HTR-8/SVneo (cell line): ENCODE measurements at places on chromosomes 2 and 18.

DNA sequence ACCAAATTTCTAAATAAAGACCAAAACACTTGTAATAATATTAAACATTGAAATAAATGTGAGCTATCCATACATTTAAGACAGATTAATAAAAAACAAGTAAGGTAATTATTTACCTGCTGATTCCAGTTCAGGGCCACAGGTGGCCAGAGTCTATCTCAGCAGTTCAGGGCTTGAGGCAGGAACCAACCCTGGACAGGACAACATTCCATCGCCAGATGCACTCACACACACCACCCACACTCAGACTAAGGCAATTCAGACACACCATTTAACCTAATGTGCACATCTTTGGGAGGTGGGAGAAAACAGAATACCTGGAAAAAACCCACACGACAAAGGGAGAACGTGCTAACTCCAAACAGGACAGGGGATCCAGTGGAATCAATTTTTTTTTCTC, 14.1 kb upstream of the WDSUB1 start:
- no peak for DNase-seq

- no peak for DNase-seq
Measured at GRCh38 chr18:840023-840408, 28.0 kb upstream of the YES1 start.

GRCh38 chr2:29606104-29607037, 315.0 kb downstream of the ALK start:
- peak; percentile 32 for DNase-seq

DNA sequence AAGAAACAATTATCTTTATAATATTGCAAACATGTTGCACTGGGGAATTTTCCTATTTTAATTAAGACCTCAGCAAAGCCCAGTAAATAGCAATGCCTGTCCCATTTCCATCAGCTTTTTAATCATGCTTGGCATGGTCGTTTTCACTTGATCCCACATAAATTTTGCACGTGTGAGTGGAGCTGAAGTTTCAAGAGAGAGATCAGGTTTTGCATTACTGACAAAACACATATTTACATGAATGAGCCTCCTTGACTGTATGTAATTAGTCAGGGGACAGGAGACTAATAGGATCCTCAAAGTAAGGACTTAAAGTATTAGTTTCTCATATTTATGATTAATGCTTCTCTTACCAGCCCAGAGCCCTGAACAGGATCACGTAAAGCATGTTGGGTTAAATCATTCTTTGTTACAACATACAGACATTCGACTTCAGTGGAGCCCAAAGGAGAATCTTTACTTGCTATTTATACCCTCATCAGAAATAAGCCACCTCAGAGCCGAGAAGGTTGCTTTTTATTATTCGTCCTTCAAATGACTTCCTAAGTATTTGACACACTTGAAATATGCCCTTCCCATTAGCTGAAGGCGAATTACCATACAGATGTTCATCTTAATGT, 711.3 kb downstream of the GALR1 start:
- no peak for DNase-seq

DNA sequence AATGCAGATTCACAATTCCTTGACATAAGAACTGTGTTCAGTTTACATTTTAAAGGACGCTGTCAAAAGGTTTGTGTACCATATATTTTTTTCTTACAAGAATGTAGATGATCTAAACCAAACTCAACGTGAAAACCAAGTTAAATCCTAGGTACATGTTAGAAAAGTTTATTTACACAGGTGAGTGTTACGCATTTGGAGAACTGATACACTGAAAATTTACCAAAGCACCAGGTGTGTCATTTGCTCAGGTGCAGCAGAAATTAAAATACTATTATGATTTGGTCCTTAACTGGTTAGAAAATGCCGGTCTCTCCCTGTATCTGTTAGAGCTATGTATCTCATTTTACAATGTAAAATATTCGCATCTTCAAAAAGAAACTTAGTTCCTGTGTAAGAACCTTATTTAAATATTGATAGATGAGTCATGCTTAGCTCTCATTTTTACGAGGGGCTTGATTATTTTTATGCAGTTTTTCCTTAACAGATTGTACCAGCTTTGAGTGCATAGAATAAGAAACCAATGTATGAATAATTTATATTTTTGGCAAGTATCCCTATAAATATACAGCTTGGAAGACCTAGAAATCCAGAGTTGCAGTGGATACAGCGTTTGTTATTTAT, 25.1 kb downstream of the MFF start:
- no peak for DNase-seq

- DNase-seq, result no peak
Measured at GRCh38 chr18:1048032-1048431, 143.4 kb downstream of the ADCYAP1 start.

DNA sequence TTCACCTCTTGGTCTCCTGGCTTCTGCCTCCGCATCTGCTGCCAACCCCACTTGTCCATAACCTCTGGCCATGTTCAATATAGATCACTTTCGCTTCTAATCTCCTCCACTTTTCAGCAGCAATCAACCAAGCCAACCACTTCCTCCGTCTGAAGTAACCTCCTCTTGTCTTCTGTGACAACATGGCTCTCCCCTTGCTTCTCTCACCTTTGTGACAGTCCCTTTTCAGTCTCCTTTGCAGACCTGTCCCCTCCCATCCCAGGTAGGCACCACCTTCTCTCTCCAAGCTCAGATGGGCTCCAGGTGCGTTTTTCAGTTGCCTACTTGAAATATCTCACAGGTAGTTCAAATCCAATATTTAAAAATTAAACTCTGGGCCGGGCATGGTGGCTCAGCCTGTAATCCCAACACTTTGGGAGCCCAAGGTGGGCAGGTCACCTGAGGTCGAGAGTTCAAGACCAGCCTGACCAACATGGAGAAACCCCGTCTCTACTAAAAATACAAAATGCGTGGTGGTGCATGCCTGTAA, 4.7 kb upstream of the PSD4 start:
- no peak for DNase-seq

DNA sequence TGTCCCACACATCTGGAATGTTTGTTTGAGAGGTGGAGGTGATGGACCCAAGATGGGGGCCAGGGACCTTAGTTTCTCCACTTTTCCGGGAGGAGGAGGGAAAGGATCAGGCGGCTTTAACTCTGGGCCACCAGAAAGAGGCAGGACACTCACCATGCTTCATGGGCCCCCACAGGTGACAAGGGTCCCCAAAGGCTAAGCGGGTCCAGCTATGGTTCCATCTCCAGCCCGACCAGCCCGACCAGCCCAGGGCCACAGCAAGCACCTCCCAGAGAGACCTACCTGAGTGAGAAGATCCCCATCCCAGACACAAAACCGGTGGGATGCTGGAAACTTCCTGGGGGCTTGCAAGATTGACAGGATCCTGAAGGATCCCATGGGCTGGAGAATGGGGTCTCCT, 712 bp downstream of the SLC11A1 start:
- DNase-seq, result no peak

- DNase-seq, result no peak
Measured at GRCh38 chr2:197846128-197846527, 41.7 kb downstream of the PLCL1 start.

- no peak for DNase-seq
Measured at GRCh38 chr2:216369821-216370220, 2.5 kb downstream of the MARCHF4 start.

- no peak for DNase-seq
Measured at GRCh38 chr18:74679006-74679678, 81.5 kb downstream of the ZNF407 start.

GRCh38 chr2:240371129-240372000, 64.1 kb upstream of the GPC1 start:
- no peak for DNase-seq

DNA sequence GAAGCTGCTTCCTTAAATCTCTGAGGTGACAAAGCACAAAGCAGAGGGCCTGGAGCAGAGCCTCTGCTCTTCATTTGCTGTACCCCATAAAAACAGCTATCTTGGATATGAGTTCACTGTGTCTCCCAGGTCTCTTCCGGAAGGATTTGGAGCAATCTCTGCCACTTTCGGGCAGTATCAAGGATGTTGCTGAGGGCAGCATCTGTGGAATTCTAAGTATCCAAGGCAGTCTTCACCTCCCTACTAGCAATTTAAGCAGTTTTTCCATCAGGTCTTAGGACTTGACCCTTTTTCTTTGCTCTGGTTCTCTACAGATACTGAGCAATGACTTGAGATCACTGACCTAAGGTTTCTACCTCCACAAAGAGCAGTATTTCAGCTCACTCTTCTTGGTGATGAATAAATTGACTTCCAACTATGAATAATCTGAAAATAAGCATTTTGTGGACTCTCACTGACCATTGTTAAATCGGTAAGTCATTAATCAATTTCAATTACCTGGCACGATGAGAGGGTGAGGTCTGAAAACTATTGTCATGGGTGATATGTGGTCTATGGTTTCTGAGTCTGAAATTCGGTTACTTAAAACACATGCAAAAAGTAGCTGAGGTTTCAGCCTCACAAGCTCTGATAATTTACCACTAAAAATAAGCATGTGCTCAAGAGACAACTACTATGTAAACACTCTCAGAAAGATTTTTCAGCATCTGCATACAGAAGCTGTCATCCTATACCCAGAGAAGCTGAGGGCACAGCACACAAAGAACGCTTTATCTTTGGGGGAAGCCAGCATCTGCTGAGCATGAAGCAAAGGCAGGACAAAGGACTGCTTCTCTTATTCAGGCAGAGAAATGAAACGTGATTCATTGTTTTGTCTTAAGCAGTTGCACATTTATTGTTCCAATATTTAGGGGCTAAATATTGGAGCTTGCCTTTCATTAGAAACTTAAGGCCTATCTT, 32.1 kb upstream of the SPATS2L start:
- DNase-seq, result no peak

- no peak for DNase-seq
Measured at GRCh38 chr2:40087434-40087833, 308.4 kb upstream of the THUMPD2 start.

DNA sequence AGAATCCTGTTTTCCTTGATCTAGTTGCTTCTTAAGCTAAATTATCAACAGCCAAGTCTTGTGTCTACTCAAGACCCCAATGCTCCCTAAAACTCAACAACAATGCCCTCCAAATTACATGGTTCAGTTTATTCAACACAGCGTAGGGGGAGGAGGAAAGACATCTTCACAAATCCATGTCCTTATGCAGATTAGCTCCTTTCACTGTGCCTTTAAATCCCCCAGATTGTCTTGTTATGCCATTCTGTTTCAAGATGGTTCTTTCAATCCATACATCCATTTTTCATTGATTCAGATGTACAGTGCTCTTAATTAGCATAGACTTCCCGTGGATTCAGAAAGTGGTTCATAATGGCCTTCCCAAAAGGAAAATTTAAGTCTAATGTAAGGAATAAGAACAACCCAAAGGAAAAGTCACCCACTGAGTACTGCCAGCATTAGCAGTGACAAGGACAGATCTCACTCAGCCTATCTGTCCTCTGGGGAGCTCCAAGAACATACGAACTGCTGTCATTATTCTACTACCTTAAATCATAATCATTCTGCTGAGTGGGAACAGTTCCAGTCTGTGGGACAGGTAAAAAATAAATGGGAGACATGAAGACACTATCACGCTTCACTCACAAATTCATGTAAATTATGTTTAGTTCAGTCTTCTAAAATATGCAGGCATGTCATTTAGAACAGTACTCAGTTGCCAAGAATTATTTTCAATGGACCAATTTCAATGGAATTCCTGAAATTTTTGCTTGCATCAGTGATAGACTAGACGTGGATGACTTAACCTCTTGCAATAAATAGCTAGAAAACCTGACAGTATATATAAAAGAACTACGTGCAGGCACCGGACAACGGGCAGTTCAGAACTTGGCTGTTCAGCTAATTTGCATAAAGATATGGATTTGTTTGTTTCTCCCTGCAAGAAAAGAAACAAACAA, 58.9 kb upstream of the RNU4ATAC start:
- DNase-seq, result peak; percentile 24

DNA sequence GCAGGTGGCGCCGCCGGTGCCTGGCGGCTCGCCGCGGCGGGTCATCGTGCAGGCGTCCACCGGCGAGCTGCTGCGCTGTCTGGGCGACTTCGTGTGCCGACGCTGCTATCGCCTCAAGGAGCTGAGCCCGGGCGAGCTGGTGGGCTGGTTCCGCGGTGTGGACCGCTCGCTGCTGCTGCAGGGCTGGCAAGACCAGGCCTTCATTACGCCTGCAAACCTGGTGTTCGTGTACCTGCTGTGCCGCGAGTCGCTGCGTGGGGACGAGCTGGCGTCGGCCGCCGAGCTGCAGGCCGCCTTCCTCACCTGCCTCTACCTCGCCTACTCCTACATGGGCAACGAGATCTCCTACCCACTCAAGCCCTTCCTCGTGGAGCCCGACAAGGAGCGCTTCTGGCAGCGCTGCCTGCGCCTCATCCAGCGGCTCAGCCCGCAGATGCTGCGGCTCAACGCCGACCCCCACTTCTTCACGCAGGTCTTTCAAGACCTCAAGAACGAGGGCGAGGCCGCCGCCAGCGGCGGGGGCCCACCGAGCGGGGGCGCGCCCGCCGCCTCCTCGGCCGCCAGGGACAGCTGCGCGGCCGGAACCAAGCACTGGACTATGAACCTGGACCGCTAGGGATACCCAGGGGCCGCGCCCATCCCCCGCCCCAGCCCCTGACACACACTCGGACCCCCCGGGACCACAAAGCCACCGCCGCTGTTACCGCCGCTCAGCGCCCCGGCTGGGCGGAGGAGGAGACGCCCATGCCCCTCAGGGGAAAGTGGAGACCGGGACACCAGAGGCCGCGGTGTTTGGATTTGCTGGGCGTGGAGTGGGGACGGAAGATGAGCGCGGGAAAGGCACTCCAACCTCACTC, 1.1 kb downstream of the CDK5R2 start:
- DNase-seq, result no peak

GRCh38 chr2:113088213-113088992, 20.6 kb downstream of the IL1F10 start:
- DNase-seq, result no peak

GRCh38 chr2:56464613-56465012, 280.8 kb downstream of the CCDC85A start:
- no peak for DNase-seq

DNA sequence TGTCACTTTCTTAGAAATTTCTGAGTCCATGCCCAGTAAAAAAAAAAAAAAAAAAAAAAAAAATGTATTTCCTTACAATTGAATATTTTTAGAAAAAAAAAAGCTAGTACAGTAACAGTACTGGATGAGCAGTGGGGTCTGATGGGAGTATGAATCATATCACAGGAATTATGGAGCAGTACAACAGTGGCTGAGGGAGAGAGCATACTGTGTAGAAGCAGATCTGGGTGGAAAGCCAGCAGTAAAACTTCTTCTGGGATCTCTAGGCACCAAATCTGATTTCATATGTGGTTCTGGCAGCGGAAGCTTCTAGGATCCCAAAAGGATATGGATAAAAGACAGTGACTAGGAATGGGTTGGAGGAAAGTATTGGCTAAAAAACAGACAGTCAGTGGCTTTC, 414.9 kb upstream of the FSHR start:
- no peak for DNase-seq

DNA sequence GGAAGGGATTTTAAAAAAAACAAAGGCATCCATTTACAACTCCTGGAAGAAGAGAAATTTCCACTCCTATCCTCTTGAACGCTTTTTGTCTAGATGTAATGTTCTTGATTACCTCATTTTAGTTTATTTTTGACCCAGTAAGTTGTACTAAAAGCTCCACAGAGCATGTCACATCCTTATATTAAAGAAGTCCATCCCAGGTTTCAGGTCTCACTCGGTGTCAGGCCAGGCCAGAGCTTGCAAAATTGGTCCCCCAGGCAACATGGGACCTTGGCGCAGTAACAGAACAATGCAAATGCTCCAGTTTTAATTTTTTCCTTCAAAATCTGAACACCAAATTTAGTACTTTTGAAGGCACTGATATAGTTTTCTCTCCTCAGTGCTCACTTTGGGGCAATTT, 218.4 kb upstream of the REV1 start:
- DNase-seq, result no peak
